ENCODE measurements at places on chromosomes 1 and 21. TPM values are rescaled to one million over a fixed set of nuclear protein-coding genes. Genes with fewer than 3 reads are reported as not detected.

GRCh38 chr1:237105826-237106225, 63.8 kb downstream of the RYR2 start:
- no peak for DNase-seq

Gene ZNF697
- 2.8 TPM for polyA plus RNA-seq

Gene MYOG
- polyA plus RNA-seq: not detected

GRCh38 chr1:32754317-32755097, 51.9 kb upstream of the SYNC start:
- no peak for DNase-seq

- DNase-seq: no peak
Measured at GRCh38 chr1:111378791-111379190, 48.7 kb downstream of the OVGP1 start.

GRCh38 chr1:180233191-180234011, 3.3 kb downstream of the LHX4 start:
- no peak for DNase-seq

GRCh38 chr1:44040846-44041245, 9.6 kb upstream of the SLC6A9 start:
- DNase-seq: no peak

GRCh38 chr21:26512664-26513063, 60.4 kb downstream of the CYYR1 start:
- DNase-seq: no peak

Gene UBL4B
- polyA plus RNA-seq: not detected

DNA sequence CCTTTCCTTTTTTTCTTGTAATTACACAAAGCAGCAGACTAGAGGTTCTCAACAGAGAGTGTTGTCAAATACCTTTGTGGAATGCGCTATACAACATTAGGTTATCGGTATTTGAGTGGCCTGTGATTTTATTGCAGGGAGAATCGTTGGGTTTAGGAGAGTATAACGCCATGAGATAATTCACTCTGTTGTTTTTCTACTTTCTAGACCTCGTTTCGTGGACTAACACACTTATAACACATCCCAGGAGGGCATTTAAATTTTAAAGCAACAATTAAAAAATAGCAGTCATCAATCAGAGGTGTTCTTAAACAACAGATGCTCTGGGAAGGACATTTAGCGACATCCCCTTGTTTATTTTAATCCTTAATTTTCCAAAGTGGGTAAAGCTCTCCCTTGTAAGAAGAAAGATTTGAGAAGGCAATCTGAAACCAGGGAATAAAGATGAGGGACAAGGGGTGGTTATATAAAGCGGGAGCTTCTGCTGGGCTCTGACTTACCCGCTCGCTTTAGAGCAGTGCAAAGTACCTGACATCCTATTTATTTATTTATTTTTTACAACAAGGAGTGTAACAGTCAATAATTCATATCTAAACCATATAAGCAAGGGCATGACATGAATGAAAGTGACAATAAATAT, 4.9 kb downstream of the PBX1 start:
- no peak for DNase-seq

Gene SPRR2E
- not detected for polyA plus RNA-seq

- DNase-seq: no peak
Measured at GRCh38 chr1:155977690-155978324, 540 bp downstream of the ARHGEF2 start.

- DNase-seq: no peak
Measured at GRCh38 chr1:228392111-228392936, 14.3 kb downstream of the TRIM11 start.

Gene COX20
- polyA plus RNA-seq: 62.6 TPM

DNA sequence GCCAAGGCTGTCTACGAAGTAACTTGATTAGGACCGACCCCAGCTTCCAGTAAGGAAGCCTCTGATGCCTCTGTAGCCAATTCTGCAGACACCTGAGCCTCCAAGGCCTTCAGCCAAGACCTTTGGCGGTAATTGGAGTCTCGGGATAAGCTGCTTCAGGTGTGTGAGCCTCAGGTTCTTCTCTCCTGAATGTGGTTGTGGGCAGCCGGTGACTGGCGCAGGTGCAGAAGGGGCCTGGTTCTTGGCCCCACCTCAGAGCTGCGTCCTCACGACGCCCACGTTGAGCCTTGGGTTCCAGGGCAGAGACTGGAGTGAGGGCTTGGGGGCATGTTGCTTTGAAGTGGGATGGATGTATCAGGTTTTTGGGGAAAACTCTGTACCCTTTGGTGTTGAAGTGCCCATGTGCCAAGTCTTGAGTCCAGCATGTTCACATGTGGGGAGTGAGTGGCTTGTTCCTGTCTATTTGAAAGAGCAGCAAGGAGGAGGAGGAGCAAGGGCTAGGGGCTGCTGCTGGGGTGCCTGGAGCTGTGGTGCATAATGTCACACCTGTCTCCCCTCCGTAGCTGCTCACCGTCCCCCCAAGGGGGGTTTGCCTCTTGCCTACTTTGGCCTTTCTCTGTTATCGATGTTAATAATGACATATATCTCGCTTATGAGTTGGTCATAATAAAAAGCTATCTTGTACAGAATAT, 1.4 kb downstream of the PSEN2 start:
- no peak for DNase-seq

Gene NMNAT2
- polyA plus RNA-seq: 1.4 TPM

DNA sequence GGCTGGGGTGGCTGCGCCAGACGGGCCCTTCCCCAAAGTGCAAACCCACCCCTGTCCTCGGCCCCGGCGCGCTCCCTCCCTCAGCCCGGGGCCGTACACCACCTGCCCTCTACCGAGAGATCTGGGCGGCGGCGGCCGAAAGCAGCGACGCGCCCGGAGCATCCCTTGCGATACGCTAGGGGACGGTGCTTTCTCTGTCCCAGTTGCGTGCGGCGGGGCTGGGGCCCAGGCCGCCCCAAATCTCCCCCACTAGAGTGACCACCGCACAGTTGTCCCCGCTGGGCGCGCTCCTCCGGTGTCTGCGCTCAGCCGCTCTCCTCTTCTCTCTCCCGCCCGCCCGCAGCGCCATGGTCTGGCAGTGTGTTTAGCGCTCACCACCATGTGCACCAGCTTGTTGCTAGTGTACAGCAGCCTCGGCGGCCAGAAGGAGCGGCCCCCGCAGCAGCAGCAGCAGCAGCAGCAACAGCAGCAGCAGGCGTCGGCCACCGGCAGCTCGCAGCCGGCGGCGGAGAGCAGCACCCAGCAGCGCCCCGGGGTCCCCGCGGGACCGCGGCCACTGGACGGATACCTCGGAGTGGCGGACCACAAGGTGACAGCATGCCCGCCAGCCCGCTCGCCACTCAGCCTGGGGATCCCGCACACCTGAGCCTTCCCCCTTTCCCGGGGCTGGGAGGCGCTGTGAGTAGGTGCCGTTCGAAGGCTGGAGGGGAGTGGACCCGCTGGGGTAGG, 1.0 kb downstream of the ST6GALNAC5 start:
- DNase-seq: no peak

GRCh38 chr1:232626452-232626851, 3.5 kb downstream of the SIPA1L2 start:
- no peak for DNase-seq

DNA sequence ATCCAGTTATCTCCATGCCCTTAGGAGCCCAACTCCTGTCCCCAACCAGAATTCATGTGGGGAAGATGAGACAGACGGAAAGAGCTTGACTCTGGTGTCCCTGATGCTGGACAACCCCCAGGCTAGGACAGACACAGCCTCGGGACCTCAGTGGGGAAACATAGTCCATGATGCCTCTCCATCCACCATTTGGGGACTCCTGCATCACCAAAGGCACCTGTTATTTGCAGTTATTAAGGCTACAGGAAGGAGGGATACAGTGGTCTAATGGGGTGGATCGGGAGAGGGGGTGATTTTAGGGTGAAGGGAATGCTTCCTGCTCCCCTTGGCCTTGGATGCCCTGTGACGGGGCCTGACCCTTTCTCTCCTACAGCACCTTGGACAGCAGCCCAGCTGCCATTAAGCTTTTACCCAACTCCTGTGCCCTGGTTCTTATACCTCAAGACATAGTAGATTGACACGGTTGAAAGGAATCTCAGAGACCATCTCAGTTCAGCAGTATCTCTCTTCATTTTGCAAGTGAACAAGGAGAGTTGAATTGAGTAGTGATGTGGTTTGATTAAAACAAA, 111.6 kb downstream of the MATN1 start:
- DNase-seq: no peak

DNA sequence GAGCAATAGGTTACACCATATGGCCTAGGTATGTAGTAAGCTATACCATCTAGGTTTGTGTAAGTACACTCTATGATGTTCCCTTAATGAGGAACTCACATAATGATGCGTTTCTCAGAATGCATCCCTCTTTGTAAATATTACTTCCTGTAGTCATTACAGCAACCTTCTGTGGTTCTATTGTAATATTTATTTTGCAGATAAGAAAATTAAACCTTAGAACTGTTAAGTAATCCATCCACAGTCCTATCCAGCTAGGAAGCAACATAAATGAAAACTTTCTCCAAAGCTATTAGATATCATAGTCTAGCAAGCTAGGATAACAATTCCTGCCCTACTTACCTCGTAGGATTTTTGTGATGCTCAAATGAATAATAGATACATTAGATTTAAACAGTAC, 88.7 kb downstream of the WLS start:
- DNase-seq: no peak

DNA sequence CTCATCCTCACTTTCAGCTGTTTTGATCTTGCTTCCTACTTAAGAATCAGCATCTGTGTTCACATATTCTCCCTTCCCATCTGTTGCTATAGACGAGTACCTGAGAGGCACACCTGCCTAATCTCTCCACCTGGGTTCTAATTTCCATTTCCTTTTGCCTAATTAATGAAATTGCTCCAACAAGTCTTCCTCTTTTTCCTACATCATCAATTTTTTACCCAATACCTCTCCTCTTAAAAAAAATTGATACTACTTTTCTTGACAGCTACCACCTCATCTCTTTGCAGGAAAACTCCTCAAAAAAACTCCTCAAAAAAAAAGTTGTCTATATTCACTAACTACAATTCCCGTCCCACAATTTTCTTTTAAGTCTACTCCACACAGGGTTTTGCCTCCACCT, 71.8 kb downstream of the NME7 start:
- DNase-seq: no peak

- DNase-seq: no peak
Measured at GRCh38 chr1:222991177-222991576, 151.9 kb downstream of the TLR5 start.

Gene COA6
- 32.9 TPM for polyA plus RNA-seq

- DNase-seq: no peak
Measured at GRCh38 chr1:101520302-101520701, 283.5 kb downstream of the S1PR1 start.

GRCh38 chr1:180785291-180785690, 127.4 kb upstream of the KIAA1614 start:
- no peak for DNase-seq

DNA sequence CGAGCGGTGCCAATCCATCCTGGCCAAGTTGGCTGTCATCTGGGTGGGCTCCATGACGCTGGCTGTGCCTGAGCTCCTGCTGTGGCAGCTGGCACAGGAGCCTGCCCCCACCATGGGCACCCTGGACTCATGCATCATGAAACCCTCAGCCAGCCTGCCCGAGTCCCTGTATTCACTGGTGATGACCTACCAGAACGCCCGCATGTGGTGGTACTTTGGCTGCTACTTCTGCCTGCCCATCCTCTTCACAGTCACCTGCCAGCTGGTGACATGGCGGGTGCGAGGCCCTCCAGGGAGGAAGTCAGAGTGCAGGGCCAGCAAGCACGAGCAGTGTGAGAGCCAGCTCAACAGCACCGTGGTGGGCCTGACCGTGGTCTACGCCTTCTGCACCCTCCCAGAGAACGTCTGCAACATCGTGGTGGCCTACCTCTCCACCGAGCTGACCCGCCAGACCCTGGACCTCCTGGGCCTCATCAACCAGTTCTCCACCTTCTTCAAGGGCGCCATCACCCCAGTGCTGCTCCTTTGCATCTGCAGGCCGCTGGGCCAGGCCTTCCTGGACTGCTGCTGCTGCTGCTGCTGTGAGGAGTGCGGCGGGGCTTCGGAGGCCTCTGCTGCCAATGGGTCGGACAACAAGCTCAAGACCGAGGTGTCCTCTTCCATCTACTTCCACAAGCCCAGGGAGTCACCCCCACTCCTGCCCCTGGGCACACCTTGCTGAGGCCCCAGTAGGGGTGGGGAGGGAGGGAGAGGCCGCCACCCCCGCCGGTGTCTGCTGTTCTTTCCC, 5.3 kb downstream of the GPR37L1 start:
- DNase-seq: no peak

DNA sequence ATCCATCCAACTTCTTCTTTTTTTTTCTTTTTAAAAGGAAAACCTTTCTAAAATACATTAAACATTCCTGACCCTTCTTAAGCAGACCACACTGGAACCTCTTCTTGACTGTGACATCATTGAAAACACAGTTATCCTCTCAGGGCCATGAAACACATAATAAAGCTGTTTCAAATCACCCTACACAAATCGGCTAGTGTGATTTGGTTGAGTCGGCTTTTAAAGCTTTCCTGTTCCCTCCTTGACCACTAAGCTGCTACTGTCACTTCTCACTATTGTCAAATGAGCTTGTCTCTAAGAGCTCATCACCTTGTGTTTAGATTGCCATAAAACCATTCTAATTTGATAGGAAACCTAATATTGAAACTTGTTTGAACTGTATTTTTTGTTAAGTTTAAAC, 5.9 kb downstream of the USP24 start:
- no peak for DNase-seq

Gene FCMR
- polyA plus RNA-seq: 6.1 TPM

GRCh38 chr21:28375708-28376385, 616.8 kb downstream of the LTN1 start:
- DNase-seq: no peak

DNA sequence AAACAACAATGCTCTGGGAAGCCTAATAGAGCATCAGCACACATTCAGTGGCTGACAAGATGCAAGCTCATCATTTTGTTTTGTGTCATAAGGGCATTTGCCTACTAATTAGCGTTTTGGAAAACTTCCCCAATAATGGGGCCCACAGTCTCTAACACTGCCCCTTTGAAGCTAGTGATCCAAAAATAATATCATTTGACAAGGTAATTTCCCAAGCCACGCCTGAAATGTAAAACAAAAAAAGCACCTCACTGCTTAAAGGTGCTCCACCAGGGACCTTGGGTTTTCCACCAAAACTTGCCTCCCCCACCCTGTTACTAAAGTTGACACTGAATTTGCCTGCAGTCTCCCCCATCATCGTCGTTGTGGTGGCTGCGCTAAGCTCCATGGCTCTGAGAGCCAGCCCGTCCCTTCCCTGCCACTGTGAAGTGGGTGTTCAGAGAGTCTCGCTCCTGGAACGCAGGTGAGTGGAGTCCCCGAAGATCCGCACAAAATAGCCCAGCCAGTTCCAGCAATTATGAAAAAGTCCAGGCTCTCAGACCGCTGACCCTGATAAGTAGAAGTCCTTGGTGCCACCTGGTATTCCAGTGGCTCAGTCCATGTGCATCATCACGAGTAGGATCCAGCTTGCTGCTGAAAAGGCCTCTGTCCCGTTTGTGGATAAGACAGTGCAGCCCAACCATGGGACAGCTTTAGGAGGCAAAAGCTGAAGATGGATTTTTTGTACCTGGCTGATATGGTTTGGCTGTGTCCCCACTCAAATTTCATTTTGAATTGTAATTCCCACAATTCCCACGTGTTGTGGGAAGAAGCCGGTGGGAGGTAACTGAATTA, 52.2 kb downstream of the RAB3GAP2 start:
- no peak for DNase-seq

Gene SLFNL1
- 0.24 TPM for polyA plus RNA-seq

Measured in urinary bladder (tissue), 4 donors.